Smooth muscle cell of trachea (primary cell): ENCODE measurements at places on chromosomes 5 and 9. TPM values are rescaled to one million over a fixed set of nuclear protein-coding genes. Genes with fewer than 3 reads are reported as not detected.

INSL6 gene
- not detected in 2 replicates for total RNA-seq

HRCT1 gene
- total RNA-seq, result 0.15 and 0.83 TPM in 2 replicates

URM1 gene
- 32.7 and 36.7 TPM in 2 replicates for total RNA-seq

PTGDS gene
- 2.8 and 36.7 TPM in 2 replicates for total RNA-seq

IER5L gene
- 65.6 and 118 TPM in 2 replicates for total RNA-seq

YIPF5 gene
- 137 and 159 TPM in 2 replicates for total RNA-seq
